Dorsolateral prefrontal cortex (tissue), 122 donors: ENCODE measurements at places on chromosomes 12 and 14.

DNA sequence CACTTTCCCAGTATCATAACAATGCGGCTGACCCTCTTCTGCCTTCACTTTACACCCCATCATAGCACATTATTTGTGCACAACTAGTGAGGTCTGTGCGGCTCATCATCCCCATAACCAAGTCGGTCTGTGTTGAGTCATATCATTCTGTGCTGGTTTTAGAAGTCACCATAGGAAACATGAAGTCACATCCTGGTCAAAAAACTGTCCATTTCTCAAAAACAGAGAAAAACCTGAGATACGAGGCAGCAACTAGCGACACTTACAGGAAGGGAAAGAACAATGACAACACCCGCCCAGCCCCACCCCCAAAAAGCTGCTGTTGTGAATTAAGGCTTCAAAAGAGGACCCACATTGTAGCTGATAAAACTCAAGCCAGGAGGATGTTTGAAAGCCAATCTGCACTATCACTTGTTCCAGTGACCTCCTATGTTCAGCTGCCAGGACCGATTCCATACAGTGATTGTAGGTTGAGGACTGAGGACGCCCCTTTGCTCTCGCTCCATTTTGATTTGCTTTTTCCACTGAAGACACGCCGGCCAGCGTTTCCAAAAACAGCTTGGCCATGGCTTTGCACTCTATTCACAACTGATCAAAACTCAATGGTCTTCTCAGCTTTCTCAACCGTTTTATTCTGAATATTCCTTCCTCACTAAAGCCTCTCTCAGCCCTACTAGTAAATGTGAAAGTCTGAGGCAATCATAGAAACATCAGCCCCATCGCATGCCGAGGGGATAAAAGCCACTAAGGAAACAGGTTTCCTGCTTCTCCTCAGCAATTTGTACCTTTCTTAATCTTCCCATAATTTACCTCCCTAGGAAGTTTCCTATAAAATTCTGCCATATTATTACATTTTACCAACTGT lies 87.5 kb downstream of the DUSP16 start:
- no peak for DNase-seq

- no peak for DNase-seq
These were observed 12.5 kb upstream of the IRF2BPL start for GRCh38 chr14:77040741-77041653.

GRCh38 chr14:102295270-102295669 lies 9.7 kb downstream of the MOK start:
- DNase-seq, result no peak

DNA sequence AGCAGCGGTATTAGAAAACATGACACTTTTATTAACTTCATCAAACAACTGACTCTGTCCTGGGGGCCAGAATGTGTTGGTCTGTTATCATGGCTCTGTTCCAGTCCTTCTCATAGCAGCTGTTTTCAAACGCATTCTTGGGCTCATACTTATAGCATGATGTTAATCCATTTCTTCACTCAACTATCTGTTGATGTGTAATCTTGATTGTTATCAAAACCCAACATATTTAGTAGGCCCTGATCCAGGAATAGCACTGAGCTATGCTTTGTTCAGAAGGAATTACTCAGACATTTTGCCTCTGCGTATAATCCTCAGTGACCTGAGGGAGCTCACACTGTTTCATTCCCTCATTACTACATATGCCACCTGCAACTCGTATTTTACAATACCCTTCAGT lies 315.9 kb downstream of the BMP4 start:
- DNase-seq, result no peak

GRCh38 chr12:2084553-2085296 lies 31.9 kb downstream of the CACNA1C start:
- DNase-seq, result no peak

DNA sequence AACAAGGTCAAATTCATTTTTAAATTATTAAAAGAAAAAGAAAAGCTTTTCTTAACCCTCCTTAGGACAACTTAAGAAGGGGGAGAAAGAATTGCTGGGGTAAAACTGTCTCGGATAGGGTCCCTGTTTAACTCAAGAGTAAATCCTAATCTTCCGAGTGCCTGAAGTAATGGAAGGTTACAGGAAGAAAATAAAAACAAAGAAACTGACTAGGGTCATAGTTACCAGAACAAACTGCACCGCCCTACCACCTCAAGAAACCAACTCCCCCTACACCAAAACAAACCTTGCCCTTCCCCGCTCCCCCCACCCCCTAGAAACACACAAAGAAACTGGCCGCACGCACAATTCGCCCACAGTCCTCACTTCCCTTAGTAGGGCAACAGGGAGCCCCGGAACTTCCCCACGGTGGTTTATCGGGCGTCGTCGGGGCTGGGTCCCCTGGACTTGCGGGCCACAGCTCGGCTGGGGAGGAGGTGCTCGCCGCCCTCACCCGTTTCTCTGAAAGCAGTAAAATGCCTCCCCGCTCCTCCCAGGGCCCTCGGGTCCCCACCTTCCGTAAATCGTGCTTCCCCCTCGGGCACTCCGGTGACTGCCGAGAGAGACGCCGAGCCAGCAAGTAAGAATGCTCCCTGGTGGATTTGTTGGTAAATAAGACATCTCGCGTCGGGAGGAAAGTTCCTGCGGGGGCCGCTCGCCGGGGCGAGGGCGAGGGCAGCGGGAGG lies 2.4 kb downstream of the SINHCAF start:
- DNase-seq, result no peak

- DNase-seq, result no peak
These were observed 55.6 kb upstream of the MYBPC1 start for GRCh38 chr12:101539148-101539547.

GRCh38 chr12:120962532-120963020 lies 15.8 kb upstream of the HNF1A start:
- no peak for DNase-seq

DNA sequence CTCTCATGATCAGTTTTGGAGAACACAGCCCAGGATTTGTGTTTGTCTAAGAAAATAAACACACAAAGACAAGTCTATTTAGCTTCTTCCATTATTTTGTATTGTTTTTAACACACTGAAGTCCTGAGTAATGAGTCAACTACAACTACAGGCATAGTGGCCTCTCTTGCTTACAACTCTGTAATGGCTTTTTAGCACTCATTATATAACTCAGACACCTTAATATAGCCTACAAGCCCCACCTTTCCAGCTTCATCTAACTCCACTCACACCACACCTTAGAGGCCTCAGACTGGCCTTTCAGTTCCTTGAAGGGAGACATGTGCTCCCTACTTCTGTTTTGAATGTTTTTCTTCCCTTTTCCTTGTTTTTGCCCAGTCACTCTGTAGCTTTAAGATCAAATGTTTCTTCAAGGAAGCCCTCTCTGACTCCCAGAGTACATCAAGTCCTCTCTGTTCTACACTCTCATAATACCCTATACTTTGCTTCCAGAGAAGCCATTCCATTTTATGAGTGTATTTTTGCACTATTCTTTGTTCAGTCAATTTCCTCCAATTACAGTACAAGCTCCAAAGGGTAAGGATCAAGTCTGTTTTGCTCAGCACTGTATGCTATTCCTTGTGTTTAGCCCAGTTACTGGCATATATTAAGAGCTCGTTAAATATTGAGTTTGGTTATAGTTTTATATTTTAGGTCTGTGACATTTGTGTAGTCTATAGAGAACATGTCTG lies 233.6 kb upstream of the ARHGAP5 start:
- DNase-seq, result no peak

- no peak for DNase-seq
These were observed 143.9 kb upstream of the NAV3 start for GRCh38 chr12:77686760-77687159.

DNA sequence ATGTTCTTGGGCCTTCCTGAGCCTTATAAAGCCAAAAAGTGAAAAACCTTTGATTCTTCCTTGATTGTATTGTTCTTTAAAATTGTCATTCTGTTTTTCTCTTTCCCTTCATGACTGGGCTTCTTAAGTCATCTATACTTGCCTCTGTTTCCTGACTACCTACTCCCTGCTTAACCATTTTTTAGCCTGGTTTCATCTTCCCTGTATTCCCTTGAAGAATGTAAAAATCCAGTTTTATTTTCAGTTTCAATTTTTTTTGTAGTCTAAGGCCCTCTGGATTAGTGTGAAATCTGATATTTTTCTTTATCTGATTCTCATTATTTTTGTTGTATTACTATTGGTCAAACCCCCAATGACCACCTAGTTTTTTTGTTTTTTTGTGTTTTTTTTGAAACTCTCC lies 46.3 kb downstream of the APAF1 start:
- no peak for DNase-seq

GRCh38 chr12:127389923-127390322 lies 877.0 kb upstream of the TMEM132C start:
- no peak for DNase-seq

GRCh38 chr12:102504871-102505270 lies 24.5 kb upstream of the IGF1 start:
- no peak for DNase-seq

DNA sequence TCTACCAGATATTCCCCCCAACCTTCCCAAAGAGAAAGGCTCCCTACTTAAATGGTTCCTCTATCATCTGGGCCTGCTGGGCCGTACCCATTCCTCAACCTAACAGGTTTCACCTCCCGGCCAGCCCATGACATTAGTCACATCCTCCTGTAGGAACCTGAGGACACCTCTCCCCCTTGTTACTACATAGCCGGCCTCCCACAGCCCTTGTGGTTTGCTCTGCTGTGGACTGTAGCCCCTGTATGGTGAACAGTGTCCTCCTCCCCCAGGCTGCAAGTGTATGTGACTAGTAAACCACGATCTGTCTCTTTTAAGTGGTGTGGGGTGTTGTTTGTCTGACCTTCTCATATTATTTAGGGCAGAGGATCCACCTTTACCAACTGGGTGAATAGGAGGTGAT lies 371.7 kb downstream of the RGS6 start:
- no peak for DNase-seq

DNA sequence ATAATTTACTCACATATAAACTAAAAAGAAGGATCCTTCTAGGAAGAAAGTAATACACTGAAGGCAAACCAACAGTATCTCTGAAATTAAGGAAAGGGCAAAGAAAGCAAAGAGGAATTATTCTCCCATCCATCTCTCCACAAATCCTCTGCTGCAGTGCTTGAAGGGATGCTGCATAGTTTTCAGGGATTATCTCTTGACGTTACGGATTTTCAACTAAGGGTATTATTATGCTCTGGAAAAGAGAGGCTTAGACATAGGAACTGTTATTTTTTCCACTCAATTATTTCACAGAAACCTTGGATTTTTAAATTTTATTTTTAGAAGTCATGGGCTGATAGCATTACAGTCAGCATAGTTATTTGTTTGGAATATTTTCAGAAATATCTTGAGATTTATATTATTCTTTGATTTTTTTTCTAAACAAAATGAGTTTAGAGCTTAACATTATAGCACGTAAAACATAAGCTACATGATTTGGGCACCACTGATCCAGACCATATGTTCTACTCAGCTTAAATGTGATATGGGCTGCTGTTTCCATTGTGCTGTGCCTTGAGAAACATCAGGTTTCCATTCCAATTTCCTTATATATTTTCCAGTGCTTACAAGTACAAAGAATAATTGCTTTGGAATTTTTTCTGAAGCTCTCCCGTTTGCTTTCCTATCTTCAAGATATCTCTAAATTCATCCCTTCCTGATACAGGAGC lies 57.9 kb upstream of the DCN start:
- DNase-seq, result no peak

GRCh38 chr14:91127401-91127801 lies 13.5 kb downstream of the DGLUCY start:
- no peak for DNase-seq

- DNase-seq, result peak; percentile 57
These were observed 269.3 kb downstream of the DAD1 start for GRCh38 chr14:22319526-22320361.

GRCh38 chr14:99234355-99234754 lies 37.6 kb downstream of the BCL11B start:
- DNase-seq, result no peak

DNA sequence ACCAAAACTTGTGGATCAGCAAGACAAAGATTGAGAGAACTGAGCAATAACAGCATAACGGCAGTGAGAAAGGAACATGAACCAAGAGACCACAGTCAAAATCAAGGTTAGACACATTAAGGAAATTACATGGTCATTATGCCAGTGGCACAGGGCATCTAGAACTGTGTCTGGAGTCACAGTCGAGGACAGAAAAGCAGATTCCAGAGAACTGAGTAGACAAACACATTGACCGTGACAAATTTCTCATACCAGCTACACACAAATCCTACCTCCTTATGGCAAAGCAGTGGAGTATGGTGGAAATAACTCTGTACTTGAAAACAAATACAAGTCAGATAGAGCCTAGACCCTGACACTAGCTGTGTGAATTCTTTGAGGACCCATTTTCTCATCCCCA lies 367.3 kb downstream of the DUSP6 start:
- no peak for DNase-seq

GRCh38 chr12:6772331-6772695 lies at the start of gene LAG3:
Gene LAG3 (plus strand): TSS chr12:6772520. CDS start chr12:6772853, 333 bp downstream.
- no peak for DNase-seq

DNA sequence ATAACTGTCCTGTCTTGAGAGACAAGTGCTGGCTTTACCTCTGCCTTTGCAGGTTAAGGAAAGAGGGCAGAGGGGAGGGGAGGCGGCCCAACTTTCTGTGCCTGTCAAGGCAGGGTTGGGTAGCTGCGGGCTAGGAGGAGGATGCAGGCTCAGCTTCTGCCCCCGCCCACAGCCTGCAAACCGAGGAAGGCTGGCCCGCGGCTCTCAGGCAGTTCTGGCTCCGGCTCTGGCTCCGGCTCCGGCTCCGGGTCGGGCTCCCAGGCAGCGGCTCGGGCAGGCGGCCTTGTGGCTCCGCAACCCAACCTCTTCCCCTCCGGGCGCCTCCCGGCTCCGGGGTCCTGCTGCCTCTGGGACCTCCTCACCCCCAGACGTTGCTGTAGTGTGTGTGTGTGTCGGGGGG lies 92.9 kb downstream of the TMEM30B start:
- DNase-seq, result no peak

GRCh38 chr14:71469643-71470335 lies 462.4 kb upstream of the RGS6 start:
- no peak for DNase-seq

GRCh38 chr12:96824074-96824837 lies 82.8 kb upstream of the NEDD1 start:
- no peak for DNase-seq

- DNase-seq, result no peak
These were observed 20.8 kb upstream of the P2RX4 start for GRCh38 chr12:121189131-121189530.

DNA sequence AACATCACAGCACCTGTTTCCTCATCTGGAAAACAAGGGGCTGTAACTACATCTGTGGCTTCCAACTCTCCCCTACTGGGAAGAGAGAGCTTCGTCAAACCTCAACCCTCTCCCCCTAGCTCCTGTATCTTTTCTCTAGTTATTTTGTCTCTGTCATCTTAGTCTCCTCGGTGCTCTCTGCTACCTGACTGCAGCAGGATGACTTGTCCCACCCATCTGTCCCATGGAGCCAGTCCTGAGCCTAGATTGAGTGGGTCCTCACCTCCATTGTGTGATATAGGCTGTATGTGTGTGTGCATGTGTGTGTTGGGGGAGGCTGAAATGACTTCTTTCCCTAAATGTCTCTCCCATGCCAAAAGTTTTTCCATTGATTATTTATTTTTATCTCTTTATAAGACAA lies 177.3 kb downstream of the EMP1 start:
- no peak for DNase-seq

- DNase-seq, result no peak
These were observed 387.8 kb downstream of the SOX5 start for GRCh38 chr12:23561364-23562345.
